ENCODE measurements at places on chromosomes 11 and 22.

- DNase-seq = no peak
Observed at GRCh38 chr22:28027453-28028448, 108.7 kb upstream of the PITPNB start.

DNA sequence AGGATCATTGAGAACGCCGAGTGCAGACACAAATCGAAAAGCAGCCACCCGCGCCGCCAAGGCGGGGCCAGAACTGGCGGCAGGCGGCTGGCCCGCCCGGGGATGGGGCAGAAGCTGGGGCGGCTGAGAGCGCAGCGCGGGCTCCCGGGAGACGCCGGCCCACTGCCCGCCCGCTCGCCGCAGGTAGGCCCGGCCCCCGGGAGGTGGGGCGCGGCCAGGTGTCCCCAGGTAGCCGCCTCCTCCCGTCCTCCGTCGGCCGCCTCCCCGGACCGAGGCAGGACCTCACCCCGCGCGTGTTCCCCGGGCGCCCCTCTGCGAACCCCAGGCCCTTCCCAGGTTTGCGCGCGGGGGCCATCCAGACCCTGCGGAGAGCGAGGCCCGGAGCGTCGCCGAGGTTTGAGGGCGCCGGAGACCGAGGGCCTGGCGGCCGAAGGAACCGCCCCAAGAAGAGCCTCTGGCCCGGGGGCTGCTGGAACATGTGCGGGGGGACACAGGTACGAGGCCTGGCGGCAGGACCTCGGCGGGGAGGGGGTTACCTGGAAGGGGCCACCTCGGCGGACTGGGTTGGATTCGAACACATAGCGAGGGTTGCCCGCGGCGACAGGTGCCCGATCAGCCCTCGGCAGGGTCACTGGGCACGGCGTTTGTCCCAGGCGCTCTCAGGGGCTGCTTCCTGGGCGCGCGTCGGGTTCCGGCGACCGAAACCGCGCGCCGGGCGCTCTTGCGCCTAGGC is at the start of gene PRRG4:
Gene PRRG4 (plus strand): TSS at position 248 of the 733 bp plus-strand sequence. CDS start 603 bp downstream, outside the sequence.
- peak; percentile 26 for DNase-seq

DNA sequence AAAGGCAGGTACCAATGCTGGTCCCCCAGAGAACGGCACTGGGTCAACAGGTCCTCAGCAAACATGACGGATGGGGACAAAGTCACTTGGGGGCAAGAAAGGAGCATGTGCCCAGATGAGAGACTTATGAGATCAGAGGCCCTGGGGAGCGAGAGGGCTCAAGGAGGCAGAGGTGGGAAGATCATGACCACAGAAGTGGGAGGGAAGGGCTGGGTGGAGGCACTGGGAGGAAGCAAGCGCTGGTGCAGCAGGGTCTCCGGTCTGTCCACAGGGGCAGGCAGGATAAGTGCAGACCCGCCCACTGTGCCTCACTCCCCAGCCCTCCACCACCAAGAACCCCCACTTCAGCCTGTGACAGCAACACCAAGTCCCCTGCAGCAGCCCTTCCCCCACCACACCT is 10.9 kb downstream of the ELFN2 start:
- no peak for DNase-seq

- DNase-seq = no peak
Observed at GRCh38 chr11:66715346-66716085, 13.5 kb downstream of the SPTBN2 start.

DNA sequence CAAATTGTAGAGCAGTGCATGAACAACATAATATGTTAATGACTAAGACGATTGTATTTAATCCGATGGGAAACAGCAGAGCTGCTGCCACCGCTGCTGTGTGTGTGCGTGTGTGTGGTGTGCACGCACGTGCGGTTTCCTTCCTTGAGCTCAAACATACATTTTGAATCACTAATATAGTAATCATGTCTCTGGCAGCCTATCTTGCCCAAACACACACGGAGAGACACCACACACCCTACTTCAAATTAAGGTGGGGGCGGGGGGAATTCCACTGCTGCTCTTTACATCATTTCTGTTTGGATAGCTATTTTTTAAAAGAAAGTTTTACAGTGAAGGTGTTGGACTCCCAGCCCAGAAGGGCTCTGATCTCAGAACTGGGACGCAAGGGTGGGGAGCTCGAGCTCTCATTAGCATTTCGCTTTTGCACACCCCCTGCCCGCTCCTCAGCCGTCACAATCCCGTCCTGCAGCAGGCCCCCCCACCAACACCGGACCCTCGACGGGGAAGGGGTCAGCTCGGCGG is 651 bp upstream of the FAM83F start:
- DNase-seq = no peak

GRCh38 chr22:44712962-44713361 is 11.0 kb downstream of the PRR5 start:
- DNase-seq = no peak

- DNase-seq = no peak
Observed at GRCh38 chr22:31584804-31585160, 77.2 kb downstream of the PISD start.

DNA sequence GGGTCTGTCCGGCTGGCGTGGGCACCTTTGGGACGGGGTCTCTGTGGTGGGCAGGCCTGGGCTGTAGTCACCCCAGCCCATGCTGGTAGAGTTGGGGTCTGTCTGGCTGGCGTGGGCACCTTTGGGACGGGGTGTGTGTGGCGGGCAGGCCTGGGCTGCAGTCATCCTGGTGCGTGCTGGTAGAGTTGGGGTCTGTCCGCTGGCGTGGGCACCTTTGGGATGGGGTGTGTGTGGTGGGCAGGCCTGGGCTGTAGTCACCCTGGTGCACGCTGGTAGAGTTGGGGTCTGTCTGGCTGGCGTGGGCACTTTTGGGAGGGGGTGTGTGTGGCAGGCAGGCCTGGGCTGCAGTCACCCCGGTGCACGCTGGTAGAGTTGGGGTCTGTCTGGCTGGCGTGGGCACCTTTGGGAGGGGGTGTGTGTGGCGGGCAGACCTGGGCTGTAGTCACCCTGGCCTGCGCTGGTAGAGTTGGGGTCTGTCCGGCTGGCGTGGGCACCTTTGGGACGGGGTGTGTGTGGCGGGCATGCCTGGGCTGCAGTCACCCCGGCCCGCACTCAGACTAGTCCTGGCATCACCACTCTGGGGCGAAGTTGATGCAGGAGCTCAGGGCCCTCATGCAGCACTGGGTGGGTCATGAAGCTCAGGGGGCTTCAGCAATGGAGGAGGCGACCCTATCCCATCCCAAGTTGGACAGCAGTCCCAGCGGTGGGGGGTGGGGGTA is 19.3 kb downstream of the PRR33 start:
- no peak for DNase-seq
